Upper lobe of left lung (tissue), 6 donors: ENCODE measurements at places on chromosomes 3 and 15.

DNA sequence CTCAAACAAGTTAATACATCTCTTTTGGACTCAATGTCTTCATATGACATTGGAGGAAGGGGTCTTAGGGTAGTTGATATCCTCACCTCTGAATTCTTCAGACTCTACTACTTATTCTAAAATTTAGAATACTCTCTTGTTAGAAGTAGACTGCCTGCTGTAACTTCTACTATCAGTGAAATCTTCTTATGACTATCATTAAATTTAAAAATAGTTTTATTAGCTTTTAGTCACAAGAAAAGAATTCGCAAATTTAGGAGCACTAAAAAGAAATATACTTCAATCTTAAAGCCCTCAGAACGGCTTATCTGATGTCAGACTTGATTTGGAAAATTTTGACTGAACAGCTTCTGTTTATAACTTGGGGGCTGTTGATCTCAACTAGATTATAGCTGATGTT lies 67.1 kb upstream of the TTC14 start:
- no peak overlapping the region for H3K27ac ChIP-seq
- no peaks in the 10 kb centered on the region for H3K36me3 ChIP-seq
- DNase-seq, result no peak
- H3K27me3 ChIP-seq, result no peaks in the 10 kb centered on the region
- no peak overlapping the region for H3K4me3 ChIP-seq

DNA sequence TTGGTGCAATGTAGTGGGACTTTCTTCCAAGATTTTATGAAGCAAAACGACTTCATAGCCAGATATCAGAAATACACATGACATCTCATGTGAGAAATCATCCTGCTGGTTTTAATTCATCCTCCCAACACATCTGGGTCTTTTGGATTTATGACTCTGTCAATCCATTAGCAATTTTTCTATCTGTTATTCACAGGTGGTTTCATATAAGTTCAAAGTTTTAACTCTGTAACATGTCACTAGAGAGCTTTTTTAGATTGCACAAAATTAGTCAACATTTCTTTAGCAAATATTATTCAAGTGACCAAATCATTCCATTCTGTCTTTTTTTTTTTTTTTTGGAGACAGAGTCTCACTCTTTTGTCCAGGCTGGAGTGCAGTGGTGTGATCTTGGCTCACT lies 30.4 kb downstream of the SQOR start:
- no peak for DNase-seq
- H3K4me1 ChIP-seq, result peaks cover 13% of the 10 kb centered on the region
- H3K27ac ChIP-seq, result no peak overlapping the region
- H3K27me3 ChIP-seq, result no peaks in the 10 kb centered on the region
- peaks cover 34% of the 10 kb centered on the region for H3K36me3 ChIP-seq
- no peak overlapping the region for H3K4me3 ChIP-seq

GRCh38 chr15:94305133-94305532 lies 73.8 kb downstream of the MCTP2 start:
- no peak overlapping the region for H3K27ac ChIP-seq
- no peak for DNase-seq
- no peaks in the 10 kb centered on the region for H3K27me3 ChIP-seq
- peaks cover 2% of the 10 kb centered on the region for H3K36me3 ChIP-seq

DNA sequence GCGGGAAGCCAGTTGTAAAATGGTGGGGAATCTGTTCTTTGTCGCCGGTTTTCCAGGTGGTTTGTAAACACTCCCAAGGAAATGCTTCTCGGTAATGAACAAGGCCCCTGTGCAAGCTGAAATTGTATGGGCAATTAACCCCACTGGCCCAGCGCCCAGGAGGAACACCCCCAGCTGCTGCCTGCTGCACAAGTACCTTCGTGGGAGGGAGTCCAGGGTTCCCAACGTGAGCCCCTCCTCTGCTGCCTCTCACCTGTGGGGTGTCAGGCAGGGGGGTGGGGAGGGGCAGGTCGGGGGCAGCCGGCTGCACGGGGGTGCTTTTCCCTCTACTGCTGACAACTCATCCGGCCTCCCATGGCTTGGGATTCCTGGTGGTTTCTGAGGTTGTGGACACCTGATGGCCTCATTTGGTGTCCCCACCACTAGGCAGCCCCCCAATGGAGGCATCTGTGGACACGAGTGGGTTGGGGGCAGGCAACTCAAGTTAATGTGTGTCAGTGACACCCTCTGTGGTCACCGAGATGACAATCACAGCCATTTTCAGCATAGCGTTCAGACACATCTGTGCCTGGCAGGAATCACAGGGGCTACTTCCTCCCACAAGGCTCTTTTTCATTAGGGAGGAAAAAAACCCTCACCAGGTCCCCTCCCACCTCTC lies 35.6 kb upstream of the PRR23E start:
- H3K4me3 ChIP-seq, result no peak overlapping the region
- H3K4me1 ChIP-seq, result no peaks in the 10 kb centered on the region
- DNase-seq, result no peak
- H3K27ac ChIP-seq, result no peak overlapping the region
- H3K36me3 ChIP-seq, result no peaks in the 10 kb centered on the region

- H3K4me1 ChIP-seq, result no peaks in the 10 kb centered on the region
- no peak overlapping the region for H3K4me3 ChIP-seq
- H3K36me3 ChIP-seq, result no peaks in the 10 kb centered on the region
- H3K27ac ChIP-seq, result no peak overlapping the region
- no peaks in the 10 kb centered on the region for H3K27me3 ChIP-seq
Measured at GRCh38 chr15:75947092-75947491, 43.4 kb downstream of the FBXO22 start.

GRCh38 chr15:58755956-58756355 lies 6.4 kb upstream of the ADAM10 start:
- H3K27ac ChIP-seq, result no peak overlapping the region
- no peaks in the 10 kb centered on the region for H3K27me3 ChIP-seq
- no peaks in the 10 kb centered on the region for H3K36me3 ChIP-seq
- H3K4me1 ChIP-seq, result no peaks in the 10 kb centered on the region
